ENCODE measurements at places on chromosomes 2 and 18.

- DNase-seq = no peak
These were observed 8.8 kb downstream of the RPL37A start for GRCh38 chr2:216507220-216508160.

DNA sequence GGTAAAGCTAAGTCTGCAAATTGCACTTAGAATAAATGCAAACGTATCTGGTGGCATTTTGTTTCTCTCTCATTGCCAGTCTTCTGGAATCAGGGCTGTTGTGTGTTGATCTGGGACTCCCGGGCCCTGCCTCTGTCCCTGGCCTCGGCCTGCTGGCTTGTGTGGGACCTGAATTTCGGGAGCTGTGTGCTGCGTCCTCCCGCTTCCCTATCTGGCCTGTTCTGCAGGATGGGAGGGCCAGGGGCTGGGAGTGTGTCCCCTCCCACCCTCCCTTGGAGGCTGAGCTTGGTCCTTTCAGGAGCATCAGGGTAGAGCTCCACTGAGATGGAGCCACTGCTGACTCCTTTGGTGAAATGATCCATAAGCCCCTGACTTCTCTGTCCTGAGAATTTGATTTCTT, 118.5 kb downstream of the ACKR3 start:
- no peak for DNase-seq

DNA sequence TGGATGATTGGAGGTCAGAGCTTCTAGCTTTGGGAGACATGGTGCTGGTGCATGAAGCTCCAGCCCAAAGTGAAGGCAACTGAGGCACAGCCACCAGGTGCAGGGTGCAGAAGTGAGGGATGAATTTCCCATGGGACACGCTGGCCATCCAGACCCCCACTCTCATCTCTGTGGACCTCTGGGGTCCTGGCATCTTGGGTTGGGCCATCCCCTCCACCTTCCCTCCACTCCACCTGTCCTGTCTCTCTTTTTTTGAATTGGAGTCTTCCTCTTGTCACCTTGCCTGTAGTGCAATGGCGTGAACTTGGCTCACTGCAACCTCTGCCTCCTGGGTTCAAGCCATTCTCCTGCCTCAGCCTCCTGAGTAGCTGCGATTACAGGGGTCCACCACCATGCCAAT, 3.4 kb downstream of the NGEF start:
- no peak for DNase-seq

DNA sequence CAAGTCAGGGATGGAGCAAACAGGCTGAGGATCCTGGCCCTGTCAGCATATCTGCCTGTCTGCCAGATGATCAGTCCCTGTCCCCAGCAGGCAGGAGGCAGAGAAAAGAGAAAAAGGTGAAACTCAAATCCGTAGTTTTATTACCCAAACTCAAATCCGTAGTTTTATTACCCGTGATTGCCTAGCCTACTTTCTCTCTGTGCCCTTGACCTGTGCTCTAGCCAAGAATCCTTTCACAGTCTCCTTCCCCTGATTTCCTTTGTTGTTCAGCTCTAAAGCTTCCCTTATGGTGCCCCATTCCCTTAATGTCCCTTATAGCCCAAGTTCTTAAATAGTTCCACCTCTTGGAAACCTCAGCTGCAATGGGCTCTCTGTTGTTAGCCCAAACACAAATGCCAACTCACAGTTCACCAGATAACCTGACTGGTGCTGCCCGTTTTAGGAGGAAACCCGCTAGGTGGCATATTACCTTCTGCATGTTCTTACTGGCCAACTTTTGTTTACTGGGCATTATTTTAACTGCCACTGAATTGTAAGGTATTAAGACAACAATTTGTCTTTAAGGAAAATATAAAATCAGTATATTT, 125.7 kb upstream of the FZD5 start:
- no peak for DNase-seq

DNA sequence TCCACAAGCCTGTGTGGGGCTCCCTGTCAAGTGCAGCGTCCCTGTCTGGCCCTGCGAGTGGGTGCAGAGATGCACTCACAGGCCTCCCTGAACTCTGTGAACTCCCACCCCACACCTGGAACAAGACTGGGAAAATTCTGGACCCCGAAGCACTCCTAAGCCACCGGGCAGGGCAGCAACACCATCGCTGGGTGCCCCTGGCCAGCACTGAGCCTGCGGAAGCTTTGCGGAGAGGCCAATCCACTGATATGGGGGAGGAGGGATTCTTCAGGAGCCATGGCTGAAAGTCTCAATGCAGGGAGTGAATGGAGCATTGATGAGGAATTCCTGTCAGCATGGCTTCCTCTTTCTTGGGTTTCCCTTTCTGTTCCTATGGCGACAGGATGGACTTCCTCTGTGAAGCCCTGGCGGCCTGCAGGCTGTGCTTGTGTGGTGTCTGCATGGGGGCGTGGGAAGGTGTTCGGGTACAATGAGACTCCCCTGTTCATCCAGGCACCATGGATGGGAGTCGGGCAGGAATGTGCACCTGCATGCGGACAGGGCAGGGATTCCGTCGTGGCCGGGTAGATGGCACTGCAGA, 15.1 kb downstream of the TRIB2 start:
- DNase-seq = no peak

- DNase-seq = no peak
These were observed 24.4 kb upstream of the RAB31 start for GRCh38 chr18:9683418-9684396.

GRCh38 chr18:36947820-36948348, 119.0 kb downstream of the KIAA1328 start:
- no peak for DNase-seq

DNA sequence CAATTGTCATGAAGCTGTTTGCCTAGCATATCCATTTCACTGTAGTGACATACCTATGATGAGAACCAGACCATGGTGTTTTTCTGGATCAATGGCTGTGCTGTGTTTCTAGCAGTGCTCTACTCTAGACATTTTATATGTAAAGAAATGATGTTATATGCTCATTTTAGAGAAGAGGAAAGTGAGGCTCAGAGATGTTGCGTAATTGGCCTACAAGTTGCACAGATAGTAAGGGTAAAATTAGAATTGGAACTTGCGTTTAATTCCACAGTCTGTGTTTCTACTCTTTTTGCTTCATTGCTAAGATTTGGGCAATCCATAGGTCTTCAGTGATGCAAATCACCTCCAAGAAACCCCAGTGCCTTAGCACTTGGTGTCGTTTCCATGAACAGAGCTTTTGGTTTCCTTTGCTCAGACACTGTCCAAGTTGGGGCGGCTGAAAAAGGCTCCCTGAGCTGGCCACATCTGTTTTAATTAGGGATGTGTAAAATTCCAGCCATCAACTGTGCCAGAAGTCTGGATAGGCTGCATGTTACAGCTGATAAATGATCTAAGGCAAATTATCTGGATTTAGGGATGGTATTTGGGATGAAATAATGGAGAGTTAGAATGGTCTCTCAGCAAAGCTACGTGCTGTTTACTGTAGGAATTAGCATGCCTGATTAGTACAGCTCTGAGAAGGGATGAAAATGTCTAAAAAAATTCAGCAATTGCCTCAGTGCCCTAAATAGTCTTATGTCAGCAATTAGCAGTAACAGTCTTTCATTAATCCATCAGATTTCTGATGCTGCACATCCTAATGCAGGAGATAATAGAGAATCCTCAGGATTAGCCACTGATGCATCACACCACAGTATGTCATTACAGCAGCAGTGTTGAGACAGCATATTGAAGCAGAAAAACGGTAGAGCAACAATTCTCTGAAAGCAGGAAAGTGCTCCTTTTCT, 65.3 kb downstream of the PTPRM start:
- no peak for DNase-seq

DNA sequence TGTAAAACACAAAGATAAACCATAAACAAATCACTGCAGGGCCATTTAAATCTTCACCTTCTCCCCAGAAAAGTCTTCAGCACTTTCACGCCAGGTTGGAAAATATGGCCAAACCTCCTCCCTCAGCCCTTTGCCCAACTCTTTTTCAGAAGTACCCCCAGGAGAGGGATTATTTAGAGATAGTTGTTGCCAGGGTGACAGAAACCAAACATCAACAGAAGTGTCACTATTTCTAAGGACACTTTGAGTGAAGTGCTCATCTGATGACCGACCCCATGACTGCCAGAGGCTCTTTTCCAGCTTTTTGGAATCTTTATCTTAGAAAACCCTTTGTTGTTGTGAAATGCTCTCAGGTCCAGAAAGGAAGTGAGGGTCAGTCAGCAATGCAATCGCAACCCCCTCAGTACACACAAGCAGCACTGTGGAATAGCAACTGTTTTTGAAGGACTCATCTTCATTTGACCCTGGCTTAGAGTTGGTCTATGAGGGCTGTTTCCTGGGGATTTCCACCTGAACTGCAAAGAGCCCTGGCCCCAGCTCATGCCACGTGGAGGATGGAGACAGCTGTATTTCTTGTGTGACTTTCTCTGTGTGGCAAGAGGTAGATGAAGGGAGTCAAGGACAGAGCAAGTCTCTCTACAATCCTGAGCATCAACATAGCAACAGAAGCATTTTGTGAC, 114.0 kb upstream of the STON1 start:
- peak; percentile 61 for DNase-seq

GRCh38 chr18:43160509-43160908, 45.0 kb upstream of the RIT2 start:
- DNase-seq = no peak

GRCh38 chr18:50961974-50962373, 5.9 kb upstream of the ELAC1 start:
- no peak for DNase-seq

DNA sequence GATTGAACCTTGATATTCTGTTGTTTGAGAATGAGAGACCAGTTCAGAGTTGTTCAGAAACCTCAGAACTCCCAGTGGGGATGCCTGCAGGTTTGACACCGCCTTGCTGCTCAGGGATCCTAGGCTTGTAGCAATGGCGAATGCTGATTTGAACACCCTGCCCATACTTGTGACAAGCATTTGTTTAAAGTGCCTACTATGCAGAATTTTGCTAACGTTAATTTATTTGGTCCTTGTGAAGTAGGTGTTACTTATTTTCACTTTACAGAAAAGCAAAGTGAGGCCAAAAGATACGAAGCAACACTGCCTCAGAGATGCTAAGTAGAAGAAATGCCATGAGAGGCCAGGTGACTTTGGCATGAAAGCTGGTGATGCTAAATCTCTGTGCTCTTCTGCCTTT, 32.3 kb downstream of the STON1 start:
- no peak for DNase-seq

GRCh38 chr2:2668681-2669265, 337.7 kb upstream of the MYT1L start:
- no peak for DNase-seq

GRCh38 chr2:23550553-23550952, 165.6 kb downstream of the KLHL29 start:
- DNase-seq = no peak

DNA sequence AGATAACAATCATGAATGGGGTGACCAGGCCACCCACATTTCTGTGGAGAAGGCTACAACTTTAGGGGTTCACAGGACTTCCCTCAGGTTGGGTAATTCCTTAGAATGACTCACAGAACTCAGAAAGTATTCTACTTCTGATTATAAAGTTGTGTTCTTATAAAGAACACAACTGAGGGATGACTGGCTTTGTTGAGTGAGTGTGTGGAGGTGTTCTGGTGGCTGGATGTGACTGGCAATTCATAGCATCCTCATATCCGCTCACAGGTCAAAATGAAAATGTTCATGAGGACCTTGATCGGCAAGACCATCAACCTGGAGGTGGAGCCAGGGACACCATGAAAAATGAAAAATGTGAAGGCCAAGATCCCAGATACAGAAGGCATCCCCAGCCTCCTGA, 143.3 kb upstream of the CAB39 start:
- no peak for DNase-seq

- peak; percentile 17 for DNase-seq
These were observed 23.1 kb downstream of the PRPF40A start for GRCh38 chr2:152694161-152694661.

DNA sequence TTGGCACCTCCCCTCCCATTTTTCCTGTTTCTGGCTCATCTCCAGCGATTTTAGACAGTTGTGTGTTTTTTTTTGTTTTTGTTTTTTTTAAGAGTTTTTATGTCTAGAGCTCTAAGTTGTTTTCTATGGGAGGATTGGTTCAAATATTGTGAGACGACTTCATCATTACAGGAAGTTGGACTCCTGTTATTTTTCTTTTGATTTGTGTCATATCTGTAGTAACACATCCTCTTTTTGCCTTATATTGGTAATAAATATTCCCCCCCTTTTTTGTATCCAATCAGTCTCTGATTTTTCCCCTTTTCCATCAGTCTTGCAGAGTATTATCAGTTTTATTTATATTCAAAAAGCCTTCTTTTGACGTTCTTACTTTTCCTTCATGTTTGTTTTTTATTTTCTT, 89.0 kb downstream of the KIAA1328 start:
- no peak for DNase-seq

- DNase-seq = no peak
These were observed 66.8 kb downstream of the LINC00305 start for GRCh38 chr18:64082054-64082453.

DNA sequence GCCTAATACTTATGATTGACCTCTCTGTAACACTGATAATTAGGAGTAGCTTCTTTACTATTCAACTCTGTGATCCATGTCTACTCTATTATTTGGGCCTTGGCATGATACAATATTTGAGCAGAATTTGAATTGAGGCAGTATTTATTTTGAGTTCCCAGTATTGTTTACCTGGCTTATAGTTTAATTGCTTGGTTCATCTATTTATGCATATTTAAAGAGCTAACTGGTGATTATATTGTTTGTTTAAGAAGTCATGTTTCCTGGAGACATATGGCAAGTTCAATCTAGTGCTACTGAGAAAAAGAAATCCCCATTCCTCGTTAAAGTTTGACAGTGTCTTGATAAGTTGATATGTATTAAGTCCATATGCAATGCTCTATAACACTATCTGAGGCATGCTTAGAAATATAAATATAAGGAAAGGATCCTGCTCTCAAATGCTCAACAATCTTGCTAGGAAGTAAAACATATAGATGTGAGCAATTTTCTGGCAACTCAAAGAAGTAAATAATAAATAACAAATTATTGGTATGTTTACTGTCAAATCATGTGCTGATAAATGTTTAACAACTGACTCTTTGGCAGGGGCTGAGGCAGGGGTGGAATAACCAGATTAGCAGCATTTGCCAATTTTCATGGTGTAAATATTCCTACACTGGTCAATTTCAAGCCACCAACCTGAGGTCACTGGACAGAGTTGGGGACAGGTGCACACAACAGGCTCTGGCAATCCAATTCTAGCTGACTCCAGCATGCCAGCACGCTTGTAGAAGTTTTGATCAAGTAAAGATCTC, 430.2 kb upstream of the PIK3C3 start:
- no peak for DNase-seq

Data from GM12865 (cell line).